ENCODE measurements at places on chromosomes 11 and 22.
A peak's percentile ranks its signal among the peaks of the same experiment; 100 is the strongest.

DNA sequence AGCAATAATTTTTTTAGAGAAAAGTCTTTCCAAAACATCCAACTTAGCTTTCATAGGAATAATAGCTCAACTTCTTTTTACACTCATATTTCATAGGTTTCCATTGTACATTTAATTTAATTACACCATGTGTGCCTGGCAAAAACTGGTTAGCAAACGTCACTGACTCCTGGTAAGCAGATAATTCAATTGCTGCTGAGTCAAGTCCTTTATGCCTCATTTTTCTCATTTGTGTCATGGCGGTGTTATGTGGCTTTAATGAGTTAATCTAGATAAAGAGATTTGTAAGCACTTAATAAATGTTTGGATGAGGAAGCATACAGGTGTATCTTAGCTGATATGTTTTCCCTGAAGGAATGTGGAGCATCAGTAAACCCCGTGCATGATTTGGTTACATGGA lies 41.2 kb upstream of the PAK1 start:
- DNase-seq = no peak

- DNase-seq = no peak
Measured at GRCh38 chr11:8313504-8314090, 49.9 kb upstream of the LMO1 start.

GRCh38 chr11:133507185-133507584 lies 25.1 kb downstream of the OPCML start:
- no peak for DNase-seq

- DNase-seq = peak; percentile 69
Measured at GRCh38 chr11:63551091-63551888, 11.9 kb downstream of the PLAAT2 start.

DNA sequence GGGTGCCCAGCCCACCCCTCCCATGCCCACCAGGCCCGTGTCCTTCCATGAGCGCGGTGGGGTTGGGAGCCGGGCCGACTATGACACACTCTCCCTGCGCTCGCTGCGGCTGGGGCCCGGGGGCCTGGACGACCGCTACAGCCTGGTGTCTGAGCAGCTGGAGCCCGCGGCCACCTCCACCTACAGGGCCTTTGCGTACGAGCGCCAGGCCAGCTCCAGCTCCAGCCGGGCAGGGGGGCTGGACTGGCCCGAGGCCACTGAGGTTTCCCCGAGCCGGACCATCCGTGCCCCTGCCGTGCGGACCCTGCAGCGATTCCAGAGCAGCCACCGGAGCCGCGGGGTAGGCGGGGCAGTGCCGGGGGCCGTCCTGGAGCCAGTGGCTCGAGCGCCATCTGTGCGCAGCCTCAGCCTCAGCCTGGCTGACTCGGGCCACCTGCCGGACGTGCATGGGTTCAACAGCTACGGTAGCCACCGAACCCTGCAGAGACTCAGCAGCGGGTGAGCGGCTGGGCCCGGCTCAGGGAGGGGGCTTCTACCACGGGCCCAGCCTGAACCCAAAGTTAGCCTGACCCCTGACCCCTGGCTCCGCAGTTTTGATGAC lies 3.0 kb downstream of the PKP3 start:
- no peak for DNase-seq

DNA sequence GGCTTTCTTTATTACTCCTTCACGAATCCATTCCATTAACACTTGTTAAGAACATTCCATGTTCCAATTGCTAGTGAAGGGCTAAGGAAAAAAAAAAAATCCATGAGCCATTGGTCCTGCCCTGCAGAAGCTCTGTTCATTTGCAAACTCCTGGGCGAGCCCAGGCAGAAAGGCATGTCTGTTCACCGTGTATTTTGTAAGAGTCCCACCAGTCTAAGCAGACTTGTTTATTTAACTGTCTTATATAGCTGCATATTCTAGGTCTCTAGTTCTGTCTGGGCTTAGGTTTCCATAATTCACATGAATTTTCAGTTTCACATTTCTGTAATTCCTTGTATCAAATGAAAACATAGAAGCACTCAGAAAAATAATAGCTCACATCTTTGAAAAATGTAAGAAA lies 97.4 kb upstream of the POU2AF2 start:
- no peak for DNase-seq

GRCh38 chr11:134466156-134466555 lies 54.1 kb upstream of the B3GAT1 start:
- DNase-seq = no peak

DNA sequence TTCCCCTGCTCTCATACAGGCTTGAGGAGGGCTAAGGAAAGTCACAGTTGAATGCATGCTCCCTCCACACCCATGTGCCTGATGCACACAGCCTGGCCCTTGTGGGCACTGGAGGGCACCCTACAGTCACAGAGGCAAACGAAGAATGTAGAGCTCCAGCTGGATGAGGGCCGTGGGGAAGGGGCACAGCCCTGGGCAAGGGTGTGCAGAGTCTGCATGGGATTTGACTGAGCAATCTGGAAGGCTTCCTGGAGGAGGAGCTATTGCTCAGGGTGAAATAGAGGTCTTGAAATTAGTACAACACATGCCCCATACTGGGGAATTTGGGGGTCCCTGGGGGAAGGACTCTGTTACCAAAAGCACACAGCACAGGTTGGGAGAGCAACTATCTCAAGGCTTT lies 64.0 kb downstream of the KCNQ1 start:
- DNase-seq = no peak

GRCh38 chr11:114182471-114183043 lies 113.6 kb upstream of the NNMT start:
- no peak for DNase-seq

- DNase-seq = no peak
Measured at GRCh38 chr11:9030601-9031000, 26.8 kb upstream of the NRIP3 start.

DNA sequence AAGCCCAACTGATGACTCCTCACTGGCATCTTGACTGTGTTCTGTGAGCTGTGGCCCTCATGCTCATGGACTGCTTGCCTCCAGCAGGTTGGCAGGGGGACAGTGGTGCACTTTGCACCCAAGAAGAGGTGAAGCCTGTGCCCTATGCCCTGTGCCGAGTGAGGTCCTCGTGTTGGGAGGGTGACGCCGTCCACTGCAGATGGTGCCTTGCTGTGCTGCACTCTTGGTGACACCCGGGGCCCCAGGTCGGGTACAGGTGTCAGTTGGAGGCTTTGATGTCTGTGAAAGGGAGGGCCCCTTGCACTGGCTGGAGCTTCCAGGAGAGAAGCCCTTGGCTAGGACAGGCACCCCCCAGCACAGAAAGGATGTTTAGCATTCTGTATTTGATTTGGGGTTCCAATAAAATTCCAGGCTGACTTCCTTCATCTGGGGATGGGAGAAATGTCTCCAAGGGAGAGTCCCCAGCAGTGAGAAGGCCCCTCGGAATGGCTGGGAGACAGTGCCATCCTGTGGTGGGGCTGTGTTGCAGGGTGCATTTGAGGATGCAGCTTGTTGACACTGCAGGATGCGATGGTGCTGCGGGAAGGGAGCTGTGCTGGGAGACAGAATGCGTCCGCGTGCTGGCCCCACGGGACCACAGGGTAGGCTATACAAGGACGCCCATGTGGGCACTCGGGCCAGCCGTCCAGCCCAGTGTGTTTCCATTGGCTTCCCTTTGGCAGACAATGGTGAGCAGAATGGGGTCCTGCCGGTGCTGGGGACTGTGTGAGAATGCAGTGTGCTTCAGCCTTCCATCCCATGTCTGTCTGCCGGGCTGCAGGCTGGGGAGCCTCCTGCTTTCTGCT lies 2.5 kb upstream of the ZDHHC8 start:
- peak; percentile 65 for DNase-seq

DNA sequence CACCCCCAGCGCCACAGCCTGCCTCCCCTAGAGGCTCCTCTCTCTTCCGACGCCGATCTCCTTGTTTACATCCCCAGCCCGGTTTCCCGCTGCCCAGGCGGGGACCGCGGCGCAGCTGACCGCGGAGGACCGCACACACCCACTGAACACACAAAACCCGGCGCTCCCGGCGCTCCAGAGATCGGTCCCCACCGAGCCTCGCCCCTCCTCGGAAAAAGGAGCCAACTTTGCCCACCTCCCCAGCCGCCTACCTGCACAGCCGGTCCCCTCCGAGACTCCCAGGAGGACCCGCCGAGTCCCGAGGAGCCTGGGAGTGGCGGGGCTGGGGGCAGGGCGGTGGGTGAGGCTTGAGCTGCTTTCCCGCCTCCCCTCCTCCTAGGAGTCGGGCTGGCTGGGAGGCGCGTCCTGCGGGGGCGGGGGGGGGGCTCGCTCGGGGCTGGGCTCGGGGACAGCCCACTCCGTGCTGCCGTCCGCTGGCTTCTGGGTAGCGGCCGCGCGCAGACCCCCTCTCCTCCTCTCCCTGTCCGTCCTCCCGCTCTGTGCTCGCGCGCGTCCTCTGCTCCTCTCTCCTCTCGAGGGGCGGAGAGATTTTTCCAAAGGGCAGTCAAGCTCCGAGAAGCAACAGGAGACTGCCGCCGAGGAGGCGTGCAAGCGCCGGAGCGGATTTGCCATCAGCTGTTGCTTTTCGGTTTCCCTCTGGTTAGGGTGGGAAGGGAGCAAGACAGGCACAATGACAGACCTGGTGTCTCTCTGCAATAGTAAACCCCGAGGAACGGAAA lies at the start of gene FXYD6:
FXYD6 (minus strand) TSS at position 318 of the 779 bp plus-strand sequence. CDS start 33,882 bp downstream, outside the sequence.
- no peak for DNase-seq

- DNase-seq = peak; percentile 53
Measured at GRCh38 chr11:73366265-73366610, 10.0 kb upstream of the RELT start.

DNA sequence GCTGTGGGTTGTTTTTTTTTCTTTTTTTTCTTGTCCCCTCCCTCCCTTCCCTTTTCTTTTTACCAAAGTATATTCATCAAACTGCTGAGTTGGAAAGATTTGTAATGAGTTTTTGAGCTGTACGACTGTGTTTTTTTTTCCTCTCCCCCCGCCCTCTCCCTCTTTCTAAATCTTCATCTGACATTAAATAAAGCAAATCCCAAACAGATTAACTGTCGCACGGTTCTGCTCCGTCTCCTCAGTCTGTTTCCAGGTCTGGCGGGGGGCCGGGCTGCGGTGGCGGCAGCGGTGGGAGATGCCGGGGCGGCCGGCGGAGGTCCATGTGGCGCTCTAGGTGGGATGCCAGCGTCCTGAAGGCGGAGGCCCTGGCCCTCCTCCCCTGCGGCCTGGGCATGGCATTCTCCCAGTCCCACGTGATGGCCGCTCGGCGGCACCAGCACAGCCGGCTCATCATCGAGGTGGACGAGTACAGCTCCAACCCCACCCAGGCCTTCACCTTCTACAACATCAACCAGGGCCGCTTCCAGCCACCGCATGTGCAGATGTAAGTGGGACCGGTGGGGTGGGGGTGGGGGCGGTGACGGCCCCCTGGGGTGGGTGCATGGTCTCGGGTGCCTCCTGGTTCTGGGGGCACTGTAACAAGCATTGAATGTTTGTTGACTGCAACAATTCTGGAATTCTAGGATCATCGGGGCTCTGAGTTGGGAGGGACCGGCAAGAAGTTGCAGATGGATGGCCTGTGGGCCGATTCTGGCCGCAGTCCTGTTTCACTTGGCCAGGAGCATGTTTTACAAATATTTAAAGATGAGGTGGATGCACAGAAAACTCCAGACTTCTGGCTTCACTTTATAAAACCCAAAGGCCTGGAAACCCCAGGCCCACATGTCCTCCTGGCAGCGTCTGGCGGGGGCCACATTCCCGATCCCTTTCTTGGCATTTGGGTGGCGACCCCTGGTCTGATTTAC lies 13.1 kb downstream of the MPPED1 start:
- no peak for DNase-seq

- DNase-seq = no peak
Measured at GRCh38 chr11:67632175-67632981, 2.6 kb upstream of the NUDT8 start.

GRCh38 chr11:58564231-58564630 lies 11.4 kb downstream of the LPXN start:
- no peak for DNase-seq

DNA sequence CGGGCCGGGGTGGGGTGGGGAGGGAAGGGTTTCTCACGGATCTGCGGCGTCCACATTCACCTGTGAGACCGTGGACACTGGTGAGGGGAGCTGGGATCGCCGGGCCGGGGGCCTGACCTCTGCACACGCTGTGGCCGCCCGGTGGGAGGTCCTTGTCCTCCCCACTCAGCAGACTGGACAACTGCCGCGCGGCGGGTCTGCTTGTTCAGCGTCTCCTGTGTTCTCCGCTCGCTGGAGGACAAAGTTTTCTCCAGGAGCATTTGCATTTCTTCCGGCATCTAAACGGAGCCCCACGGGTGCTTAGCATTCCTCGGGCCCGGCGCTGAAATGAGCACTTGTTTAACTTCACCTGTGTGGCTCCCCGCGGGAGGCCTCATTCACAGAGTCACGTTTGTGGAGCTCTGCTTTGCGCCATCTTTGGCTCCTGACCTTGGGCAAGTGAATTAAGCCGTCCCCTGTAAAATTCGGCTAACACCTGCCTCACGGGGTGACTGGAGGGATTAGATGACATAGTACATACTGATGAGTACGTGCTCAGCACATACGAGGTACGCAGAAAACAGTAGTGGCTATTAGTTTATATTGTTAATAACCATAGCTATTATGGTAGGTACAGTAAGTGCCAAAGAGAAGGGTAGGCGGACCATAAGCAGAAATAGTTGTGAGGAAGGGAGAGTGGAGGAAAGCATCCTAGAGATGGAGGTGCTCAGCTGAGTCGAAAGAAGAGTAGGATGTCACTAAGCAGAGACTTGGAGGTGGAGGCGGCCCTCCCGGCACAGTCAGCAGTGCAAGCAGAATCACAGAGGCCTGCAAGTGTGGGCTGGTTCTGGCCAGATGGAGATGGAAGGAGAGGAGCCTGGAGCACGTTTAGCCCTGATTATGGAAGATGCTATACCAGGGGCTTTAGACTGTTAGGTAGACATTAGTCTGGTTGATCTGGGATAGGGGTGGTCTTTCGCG lies 885 bp downstream of the TRMU start:
- no peak for DNase-seq

DNA sequence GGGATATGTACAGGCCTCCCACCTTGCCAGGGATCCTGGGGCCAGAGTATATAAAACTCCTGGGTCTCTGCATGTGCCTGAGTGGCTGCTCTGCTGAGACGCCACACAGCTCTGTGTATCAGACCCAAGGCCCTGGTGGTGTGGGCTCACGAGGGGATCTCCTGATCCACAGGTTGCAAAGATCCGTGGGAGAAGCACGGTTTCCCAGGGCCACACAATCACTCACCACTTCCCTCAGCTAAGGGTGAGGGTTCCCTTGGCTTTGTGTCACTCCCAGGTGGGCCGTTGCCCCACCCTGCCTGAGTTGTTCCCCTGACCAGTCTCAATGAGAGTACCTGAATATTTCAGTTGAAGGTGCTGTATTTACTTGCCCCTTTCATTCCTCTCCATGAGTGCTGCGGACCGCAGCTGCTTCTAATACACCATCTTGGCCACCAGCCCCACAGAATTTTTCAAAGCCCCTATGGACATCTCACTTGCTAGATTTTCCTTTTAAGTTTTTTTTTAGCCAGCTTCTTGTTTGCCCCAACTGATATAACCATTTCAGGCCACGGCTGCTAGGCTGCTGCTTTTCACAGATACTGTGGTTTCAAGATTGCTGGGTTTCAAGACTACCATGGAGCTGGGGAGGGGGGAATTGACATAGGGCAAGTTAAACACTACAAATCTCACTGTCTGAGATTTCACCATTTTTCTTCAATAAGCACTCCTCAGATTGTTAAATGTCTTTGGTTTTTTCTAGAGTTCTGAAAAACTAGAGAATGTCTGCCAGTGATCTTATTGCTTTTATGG lies 13.7 kb upstream of the DEPDC7 start:
- DNase-seq = no peak
